ENCODE measurements at places on chromosomes 16 and 17.

GRCh38 chr16:73848993-73849392, 447.6 kb upstream of the PSMD7 start:
- DNase-seq = no peak

- DNase-seq = no peak
These were observed 1.0 kb downstream of the RHBDF2 start for GRCh38 chr17:76500074-76500746.

DNA sequence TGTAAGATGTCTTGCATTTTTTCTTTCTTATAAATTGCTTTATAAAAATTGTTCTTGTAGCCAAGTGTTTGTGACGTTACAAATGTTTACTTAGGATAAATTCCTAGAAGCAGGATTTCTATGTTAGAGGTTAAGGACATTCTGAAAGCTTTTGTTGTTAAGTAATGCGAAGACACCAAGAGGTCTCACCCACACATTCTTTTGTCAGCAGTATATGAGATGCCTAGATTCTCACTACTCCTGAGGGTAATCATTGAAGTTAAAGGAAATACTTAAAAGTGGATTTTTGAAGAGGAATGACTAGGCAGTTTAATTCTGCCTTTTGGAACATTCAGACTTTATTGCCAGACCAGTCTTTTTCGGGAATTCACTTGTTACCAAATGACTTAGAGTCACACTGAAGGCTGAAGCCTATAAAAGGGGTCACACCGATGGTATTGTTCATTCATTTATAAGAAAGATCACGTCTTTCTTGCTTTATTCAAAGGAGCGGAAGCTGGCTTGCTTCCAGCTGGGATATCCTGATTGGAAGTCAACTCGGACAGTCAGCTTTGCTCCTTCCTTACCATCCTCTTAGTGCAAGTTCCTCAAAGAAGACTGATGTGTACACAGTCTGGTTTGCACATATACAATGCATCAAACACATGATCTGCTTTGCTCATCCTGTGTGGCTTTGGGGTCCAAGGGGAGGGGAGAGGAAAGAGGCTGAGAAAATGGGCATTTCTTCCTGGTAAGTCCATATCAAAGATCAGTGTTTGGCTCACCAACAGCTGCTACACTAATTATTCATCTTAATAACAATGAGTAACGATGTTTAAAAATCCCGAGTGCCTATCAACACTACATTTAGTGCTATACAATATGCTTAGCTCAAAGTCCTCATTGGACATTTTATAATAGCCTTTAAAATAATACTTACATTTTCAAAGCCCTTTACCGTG, 160.0 kb downstream of the MAP2K6 start:
- no peak for DNase-seq

DNA sequence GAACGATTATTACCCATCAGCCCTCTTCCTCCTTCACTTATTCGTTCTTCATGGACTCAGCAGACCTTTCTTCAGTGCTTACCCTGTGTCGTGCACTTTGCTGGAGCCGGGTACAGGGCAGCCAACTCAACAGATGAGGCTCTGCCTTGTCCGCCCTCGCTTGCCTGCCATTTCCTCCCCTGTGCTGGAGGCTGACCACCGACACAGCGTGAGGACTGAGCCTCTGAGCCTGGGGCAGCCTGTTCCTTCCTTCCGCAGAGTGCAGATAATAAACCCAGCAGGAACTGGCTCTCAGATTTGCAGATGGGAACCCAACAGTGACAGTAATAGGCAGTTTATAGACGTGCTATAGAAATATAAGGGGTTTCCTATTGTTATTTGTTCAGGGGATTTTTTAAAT, 7.0 kb upstream of the SLC39A11 start:
- DNase-seq = no peak

DNA sequence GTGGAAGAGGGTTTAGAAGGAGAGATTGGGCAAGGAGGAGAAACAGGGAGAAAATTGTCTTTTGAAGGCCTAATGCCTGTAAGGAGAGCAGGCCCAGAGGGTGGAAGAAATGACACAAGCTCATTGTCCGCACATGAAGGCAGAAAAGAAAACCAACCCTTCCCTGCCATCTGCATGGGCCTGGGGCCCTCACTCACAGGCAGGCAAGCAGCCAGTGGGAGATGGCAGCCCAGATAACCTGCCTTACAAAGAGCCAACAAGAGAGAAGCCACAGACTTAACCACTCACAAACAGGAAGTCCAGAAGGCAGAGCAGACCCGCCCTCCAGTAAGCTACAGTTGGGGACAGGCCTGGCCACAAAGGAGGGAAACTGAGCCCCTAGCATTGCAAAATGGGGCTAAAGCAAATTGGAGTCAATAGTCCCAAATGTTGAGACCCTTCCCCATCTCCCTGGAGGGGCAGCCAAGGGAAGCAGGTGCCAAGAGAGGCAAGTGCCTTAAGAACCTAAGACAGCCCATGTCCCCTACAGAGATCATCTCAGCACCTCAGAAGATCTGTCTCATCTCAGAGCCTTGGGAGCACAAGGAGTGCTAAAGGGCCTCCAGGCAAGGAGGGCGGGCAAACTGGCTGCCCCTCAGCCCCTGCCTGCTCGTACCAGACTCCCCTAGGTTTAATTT, 7.3 kb upstream of the TSPOAP1 start:
- no peak for DNase-seq

DNA sequence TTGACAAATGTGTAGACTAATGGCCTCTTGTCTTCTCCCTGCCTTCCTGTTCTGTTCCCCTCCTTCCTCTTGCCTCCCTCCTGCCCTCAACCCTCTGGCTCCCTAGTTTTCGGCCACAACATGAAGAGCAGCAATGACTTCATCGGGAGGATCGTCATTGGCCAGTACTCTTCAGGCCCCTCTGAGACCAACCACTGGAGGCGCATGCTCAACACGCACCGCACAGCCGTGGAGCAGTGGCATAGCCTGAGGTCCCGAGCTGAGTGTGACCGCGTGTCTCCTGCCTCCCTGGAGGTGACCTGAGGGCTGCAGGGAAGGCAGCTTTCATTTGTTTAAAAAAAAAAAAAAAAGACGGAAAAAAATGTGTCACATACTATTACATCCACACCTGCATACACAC, 18.8 kb upstream of the CLEC19A start:
- no peak for DNase-seq

GRCh38 chr17:81967533-81968395, 6.8 kb upstream of the NOTUM start:
- peak; percentile 89 for DNase-seq

DNA sequence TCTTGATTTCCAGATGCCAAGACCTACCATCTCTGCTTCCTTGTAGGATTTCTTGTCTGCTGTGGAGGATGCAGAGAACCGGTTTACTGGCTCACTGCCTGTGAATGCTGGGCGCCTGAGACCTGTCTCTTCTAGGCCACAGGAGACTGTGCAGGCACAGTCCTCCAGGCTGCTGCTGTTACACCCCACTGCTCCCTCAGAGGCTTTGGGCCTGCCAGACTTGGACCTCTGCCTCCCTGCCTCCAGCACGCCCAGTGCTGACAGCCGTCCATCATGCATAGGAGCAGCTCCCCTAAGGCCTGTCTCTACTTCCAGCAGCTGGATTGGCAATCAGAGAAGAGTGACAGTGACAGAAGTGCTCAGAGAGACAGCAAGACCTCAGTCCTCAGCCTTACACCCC, 6.1 kb downstream of the HROB start:
- no peak for DNase-seq

Measured in GM12891 (cell line).